ENCODE measurements at places on chromosomes 2 and 18.

DNA sequence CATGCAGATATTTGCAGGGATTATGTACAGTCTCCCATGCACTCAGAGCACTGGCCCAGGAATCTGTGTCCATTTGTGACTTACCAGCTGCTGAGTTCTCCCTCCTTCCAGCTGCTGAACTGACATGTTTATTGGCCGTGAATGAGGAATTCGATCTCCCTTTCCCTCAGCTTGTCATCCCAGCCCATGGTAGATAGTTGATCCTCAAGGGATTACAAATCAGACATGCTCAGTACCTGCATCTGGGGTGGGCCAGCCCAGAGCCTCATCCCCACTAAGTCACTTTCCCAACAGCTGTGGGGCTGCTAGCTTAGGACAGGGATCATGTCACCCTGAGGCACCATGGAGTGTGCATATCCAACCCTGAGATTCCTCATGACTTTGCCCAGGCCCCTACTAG is 1284.9 kb upstream of the LRRTM1 start:
- DNase-seq, result no peak

DNA sequence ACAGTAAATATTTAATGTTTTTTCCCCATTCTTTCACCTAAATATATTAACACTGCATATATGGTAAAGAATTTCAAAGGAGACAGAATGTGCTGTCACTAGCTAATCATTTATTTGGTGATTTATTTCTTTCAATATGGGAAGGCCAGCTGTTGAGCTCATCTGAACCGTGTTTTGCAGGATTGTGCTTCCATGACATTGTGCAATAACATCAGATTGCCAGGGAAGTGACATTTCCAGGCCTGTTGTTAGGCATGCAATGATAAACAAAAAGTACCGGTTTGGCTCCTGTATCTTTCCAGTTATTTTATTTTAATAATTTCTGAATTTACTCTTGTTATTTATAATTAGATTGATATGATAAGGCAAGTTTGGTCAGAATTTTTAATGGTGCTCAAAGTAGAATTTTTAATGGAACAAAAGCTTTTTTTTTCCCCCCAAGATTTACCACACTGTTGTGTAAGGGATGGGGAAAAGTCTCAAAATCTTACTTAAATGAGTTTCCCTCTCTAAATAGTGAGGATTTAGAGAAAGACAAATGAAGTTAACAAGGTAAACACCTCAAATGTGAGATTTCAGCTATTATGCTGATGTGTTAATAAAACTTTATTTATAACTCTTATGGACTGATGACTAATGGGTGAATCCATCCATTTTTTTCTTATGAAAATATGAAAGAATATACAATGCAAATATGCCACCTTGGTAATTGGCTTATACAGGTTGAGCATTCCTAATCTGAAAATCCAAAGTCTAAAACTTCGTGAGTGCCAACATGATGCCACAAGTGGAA is 52.7 kb downstream of the MALT1 start:
- DNase-seq, result no peak

DNA sequence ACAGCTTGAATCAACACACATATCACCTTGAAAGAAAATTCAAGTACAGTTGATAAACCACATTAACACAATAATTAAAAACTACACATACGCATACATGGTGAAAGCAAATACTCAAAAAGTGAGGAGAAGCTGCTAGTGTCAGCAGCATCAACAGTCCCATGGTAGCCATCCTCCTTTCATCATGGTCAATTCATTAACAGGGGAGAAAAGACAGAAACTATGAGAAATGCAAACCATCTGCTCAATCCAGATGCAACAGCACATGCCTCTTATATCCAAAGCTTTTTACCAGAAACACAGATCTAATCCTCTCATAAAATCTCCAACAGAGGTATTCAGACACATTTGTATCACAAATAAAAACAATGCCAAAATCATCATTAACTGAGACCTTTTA is 81.9 kb upstream of the CHRNA1 start:
- no peak for DNase-seq

GRCh38 chr2:53633441-53633840 is 134.2 kb upstream of the CHAC2 start:
- DNase-seq, result no peak

DNA sequence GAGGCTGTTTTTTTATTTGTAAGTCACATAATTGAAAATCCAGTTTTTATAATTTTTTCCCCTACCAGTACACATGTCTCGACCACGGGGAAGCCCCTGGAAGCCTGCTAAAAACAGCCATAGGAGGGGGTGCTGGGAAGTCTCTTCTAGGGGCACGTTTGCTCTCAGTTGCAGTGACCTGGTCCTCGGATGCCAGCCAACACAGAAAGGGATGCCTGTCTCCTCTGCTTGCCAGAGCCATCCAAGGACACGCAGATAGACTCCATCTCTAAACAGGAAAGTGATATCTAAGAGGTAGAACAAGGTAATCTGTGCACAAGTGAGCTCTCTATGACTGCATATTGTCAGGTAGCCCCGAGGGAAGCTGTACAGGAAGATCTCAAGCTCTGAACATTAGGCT is 255.8 kb downstream of the SETBP1 start:
- DNase-seq, result no peak

- DNase-seq, result no peak
Observed at GRCh38 chr2:108239786-108240185, at the start of gene SULT1C3. Gene SULT1C3 (plus strand): TSS chr2:108239968. CDS start chr2:108247195, 7,227 bp downstream.

DNA sequence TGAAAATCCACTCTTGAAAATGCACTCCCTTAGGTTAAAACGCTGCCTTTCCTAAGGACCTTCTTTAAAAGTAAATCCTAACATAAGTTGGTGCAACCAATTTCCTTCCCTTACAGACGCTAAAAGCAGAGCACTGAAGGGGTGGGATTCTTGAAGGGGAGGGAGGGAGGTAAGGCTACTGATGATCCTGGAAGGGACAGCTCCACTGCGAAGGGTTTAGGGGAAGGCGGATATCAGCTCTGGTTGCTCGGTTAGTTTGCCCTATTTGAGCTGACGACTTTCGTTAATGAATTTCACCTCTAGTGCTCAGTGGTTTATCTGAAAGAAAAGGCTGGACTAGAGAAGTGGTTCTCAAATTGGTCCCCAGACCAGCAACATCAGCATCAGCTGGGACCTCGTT is 49.7 kb upstream of the SIGLEC15 start:
- DNase-seq, result no peak

DNA sequence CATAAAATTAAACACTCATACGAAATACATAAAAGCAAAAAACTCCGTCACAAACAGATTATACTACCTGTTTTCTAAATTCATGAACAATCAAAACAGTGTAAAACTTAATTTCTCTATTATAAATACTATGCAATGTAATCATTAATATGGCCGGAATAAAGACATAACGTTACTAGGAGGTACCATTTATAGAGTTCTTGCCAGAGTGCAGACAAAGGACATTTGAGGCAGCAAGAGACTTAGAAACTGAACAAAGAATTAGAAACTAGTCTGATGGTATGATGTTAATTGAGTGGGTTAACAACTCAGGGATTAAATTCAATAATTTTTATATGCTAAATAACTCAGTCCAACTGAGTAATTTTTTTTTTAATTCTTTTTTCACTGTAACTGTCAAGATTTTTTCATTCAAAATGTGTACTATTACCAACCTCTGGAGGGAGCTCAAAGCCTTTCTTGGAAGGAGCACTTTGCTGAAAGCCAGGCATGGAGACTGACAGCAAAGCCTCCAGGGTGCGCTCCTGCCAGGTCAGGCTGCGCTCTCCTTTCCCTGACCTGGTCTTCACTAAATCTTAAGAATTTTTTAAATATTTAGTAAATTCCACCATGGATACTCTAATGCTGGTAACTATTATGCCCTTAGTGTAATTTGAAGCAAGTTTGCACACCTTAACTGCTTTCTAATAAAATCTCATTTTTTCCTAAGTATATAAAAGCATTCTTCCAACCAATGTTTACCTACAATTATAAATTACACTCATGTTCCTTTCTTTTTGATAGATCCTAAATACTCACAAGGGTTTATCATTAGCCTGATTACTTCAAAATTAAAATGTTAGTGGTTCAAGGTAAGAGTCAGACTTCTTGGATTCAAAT is 34.1 kb downstream of the WDR35 start:
- peak; percentile 35 for DNase-seq

- DNase-seq, result no peak
Observed at GRCh38 chr2:65846989-65847678, 414.7 kb upstream of the SPRED2 start.

DNA sequence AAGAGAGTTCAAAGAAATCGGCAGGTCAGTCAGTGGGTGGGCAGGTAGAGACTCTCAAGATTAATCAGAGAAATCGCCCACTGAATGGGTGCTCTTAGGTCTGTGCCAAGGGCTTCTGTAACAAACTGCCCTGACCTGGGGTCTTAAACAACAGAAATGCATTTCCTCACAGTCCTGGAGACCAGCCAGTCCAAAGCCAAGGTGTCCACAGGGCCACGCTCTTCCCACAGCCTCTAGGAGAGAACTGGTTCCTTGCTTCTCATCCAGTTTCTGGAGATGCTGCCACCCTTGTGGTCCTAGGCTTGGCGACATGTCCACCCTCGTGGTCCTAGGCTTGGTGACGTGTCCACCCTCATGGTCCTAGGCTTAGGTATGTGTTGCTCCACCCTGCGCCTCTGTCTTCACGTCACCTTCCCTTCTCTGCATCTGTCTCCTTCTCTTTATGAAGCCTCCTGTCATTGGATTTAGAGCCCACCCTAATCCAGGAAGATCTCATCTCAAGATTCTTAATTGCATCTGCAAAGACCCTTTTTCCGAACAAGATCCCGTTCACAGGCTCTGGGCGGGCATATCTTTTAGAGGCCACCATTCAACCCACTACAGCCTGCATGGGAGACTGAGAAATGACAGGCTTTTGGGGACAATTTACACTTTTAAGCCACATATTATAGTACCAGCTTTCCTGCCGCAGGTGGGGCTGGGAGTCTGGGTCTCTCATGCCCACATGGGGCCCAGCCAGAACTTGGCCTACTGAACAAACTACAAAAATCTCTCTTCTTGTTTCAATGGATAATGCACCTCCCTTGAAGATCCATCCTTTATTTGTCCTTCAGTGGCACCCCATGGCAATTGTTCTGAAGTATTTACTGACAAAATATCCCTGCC is 161.3 kb downstream of the ASB1 start:
- DNase-seq, result no peak

GRCh38 chr18:12742453-12742852 is 39.6 kb downstream of the PSMG2 start:
- no peak for DNase-seq

DNA sequence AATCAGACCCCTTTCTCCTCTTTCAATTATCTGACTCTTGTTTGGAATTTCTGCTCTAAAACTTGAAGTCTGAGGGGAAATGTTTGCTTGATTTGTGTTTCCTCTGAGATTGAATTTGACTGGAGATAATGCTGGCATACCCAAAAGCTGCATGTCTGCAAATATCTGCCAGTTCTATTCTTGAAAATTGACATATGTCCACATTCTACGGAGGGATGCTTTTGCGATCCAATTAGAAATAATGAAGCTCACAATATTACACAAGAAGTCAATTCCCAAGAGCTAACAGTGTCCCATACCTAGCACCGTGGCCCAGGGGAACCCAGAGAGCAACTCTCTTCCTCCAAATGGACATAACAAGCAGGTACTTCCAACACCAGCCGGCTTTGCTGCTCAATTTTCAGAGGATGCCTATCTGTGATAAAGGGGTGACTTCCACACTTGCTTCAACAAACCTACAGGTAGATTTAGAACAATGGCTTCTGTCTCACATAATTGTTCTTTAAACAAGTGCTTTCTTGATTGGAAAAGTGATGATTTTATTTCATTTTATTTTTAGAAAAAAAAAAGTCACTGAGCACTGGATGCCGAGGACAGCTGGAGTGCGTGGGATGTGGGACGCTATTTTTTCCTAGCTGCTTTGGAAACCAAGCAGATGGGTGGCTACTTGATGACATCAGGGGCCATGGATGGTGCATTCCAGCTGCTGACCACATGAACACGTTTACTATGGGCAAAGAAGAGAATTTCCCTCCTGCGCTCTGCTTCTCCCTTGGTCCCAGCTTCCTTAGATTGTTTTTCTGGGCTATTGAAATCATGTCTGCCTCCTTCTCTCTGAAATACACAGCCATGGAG is 488.9 kb downstream of the RNF144A start:
- DNase-seq, result no peak

- no peak for DNase-seq
Observed at GRCh38 chr2:168470320-168471162, 14.5 kb downstream of the CERS6 start.

DNA sequence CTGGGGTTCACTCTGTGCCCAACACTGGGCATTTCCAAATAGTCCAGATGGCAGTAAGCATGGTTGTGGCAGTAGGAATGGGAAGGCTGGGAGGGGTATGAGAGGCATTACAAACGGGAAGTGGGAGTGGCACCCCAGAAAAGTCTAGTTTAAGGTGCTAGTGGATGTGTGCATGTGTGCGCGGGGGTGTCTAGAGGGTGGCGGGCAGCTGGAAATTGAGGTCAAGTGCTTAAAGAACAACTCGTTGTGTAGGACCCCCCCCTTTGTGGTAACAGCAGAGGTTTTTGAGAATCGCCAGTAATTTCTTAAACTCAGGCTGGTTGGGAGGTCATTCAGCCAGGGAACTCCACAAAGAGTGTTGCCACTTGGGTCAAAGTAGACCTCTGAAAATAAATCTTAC is 69.9 kb downstream of the RHBDD1 start:
- no peak for DNase-seq

GRCh38 chr18:80161781-80162417 is 52.8 kb downstream of the ADNP2 start:
- DNase-seq, result no peak

- DNase-seq, result peak; percentile 38
Observed at GRCh38 chr2:237696461-237696860, 69.1 kb downstream of the LRRFIP1 start.

DNA sequence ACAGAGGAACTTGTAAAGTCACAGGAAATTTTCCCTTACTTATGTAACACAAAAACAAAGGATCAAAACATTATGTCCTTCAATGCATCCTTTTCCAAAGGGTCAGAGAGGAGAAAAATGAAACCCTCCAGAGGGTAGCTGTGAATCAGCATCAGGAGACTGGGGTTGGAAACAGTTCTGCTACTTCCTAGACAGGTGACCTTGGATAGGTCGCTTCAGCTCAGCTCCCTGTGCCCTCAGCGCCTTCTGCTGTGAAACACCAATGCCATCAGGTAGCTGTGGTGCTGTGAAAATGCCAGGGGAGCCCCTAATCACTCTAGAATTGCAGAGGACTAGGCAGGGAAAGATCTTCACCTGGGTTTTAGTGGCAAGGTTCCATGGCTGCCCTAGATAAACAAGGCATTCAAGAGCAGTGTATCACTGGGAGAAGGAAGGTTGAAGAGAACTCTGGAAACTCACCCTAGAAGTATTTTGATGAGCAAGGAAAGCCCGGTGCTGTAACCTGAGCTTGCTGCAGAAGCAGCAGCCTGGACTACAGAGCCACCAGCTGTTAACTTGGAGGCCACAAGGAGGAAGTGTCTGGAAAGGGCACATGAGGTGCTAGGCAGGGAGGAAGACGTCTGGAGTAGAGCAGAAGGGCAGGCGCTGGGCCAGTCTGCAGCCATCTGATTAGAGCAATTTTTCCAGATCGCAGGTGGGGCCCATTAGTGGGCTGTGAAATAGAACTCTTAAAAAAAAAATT is 100.7 kb upstream of the MCFD2 start:
- no peak for DNase-seq

GRCh38 chr2:235270956-235271355 is 222.9 kb upstream of the AGAP1 start:
- peak; percentile 7 for DNase-seq
